ENCODE measurements at places on chromosomes 2 and 18.

DNA sequence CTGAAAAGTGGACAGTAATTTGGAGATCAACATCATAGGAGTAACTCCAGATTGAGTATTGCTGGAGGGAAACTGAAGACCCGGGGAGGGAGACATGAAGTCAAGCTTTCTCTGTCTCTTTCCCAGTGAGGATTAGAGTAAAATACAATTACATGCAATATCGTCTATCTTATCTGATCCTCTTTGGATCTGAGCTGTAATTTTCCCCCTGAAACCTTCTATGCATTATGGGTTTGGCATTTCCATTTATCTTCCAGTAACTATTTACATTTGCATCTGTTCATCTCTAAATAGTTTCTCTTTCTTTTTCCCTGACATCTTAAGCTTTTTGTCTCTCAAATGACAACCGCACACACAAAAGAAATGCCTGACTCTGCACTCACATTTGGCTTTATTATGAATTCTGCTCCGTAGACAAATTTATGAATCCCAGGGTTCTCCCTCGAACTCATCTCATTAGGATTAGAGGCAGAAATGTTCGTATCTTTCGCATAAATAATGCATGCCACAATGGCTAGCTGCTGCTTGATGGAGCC is 113.1 kb downstream of the SPP2 start:
- no peak for DNase-seq

DNA sequence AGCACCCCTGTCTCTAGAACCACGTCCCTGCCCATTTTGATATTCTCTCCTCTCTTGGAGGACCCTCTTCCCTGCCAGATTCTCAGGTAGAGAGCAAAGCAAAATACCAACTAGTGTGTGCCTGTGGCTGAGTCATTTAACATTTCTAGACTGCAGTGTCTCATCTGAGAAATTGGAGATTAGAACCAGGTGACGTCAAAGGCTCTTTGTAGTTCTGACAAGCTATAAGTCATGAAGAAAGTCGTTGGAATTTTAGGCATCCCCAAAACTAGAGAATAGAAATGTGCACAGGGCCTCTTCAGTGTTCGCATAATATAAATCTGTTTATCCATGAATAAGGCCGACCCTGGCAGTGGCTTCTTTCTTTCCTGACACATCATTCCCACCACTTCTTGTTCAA is 74.4 kb upstream of the TANC1 start:
- DNase-seq, result no peak

- no peak for DNase-seq
These were observed 114.8 kb upstream of the LRATD1 start for GRCh38 chr2:14517731-14518130.

- no peak for DNase-seq
These were observed 190.0 kb downstream of the CYRIA start for GRCh38 chr2:16475586-16475985.

DNA sequence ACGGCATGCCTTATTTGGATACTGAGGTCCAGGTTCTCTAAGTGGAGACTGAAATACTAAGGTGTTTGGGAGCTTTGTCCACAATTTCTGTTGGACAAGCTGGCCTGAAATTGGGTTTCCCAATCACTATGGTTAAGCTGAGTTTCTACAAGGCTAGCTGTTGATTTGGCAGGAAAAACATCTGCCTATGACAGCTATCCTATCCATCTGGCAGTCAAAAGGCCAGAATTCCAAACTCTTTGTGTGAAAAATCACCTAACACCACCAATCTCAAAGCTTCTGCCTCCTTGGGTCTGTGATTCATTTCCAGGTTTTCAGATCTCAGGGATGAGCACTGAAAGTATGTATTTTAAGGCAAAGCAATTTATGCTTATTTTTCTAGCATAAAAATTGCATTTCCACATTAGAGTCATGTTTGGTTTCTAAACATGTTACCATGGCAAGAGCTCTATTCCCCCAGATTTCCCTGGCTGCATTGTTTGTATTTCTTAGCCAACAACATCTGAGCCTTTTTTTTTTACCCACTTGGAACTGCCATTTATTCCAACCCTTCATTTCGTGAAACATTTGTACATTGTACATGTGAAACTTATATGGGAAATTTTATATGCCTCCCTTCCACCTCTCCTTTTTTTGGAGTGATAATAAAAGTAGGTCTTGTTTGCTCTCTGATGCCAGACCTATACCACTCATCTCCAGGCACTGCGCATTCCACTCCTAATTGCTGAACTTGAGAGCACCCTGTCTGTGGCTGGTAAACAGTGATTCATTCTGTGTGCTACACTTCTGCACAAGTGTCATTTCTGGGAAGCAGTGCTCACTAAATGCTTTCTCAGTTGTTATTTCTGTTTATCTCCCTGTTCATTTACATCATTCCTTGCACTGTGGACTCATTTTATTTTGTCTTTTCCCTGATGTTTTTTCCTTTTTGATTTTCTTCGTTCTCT is 15.9 kb upstream of the CCDC85A start:
- DNase-seq, result no peak

- no peak for DNase-seq
These were observed 59.7 kb downstream of the NPPC start for GRCh38 chr2:231866450-231866849.

DNA sequence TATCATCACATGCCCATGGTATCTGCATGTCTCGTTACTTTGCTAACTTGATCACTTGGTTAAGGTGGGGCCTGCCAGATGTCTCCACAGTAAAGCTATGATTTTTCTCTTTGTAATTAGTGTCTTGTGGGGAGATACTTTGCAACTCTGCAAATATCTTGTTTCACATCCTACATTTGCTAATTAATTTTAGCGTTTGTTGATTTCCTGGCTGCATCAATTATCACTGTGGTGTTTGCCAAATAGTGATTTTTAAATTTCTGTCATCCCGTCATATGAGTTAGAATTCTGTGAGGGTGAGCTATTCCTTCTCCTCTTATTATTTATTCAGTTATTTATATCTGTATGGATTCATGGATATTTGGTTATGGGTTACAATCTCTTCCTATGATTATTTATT is 161.4 kb downstream of the FMNL2 start:
- no peak for DNase-seq

DNA sequence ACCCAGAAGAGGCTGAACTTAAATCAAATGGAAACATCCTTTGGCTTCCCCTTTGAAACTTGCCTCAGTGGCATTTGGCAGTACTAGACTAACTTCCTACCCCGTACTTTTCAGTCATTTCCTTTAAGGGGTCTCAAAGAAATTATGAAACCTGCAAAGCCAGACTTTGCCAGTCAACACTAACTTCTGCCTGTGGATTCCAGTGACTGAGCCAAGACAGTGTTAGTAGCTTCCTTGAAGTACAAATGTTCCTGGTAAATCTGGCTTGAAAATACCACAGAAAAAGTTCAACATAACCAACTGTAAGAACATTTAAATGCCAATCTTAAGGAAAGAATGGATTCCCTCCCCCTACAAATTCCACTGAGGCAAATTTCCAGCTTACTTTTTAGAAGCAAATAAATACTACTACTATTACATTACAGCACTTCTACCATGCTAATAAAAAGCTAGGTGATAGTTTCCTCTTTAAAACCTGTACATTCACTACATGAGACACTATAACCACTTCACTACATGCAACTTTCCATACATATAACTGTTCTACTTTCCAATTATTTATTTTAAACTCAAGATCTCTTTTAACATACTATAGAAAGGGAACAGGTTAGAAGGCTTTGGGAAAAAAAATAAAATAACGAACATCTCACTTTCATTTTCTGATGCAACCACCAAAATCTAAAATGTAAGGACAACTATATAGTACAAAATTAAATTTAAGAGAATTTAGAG is 2.4 kb downstream of the PELI1 start:
- DNase-seq, result no peak

- DNase-seq, result no peak
These were observed 388.0 kb downstream of the TRIB2 start for GRCh38 chr2:13104723-13105122.
